ENCODE measurements at places on chromosomes 13 and 19.

GRCh38 chr19:30566681-30567420 is 194.7 kb downstream of the ZNF536 start:
- peak; percentile 36 for DNase-seq

- DNase-seq = peak; percentile 68
Observed at GRCh38 chr19:17951990-17952976, 14.6 kb upstream of the KCNN1 start.

DNA sequence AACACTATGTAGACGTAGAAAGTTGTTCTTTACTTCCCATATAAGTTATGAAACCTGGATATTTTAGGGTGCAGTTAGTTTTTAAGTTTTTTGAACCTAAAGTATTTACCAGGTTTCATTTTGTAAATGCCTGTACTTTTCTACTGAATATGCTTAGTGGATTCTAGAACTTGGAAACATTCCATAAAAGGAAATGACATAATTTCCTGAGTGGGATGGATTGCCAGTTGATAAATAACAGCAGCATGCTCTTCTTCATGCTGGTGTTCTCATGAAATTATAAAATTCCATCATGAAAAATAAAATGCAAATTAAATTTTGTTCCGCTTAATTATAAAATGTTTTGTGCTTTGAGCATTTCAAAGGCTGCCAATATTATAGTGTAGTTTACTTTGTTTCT is 362.2 kb upstream of the PCDH20 start:
- DNase-seq = no peak

- no peak for DNase-seq
Observed at GRCh38 chr19:8486661-8487136, 15.7 kb downstream of the PRAM1 start.

- no peak for DNase-seq
Observed at GRCh38 chr19:7516333-7516732, 430 bp downstream of the ZNF358 start.

DNA sequence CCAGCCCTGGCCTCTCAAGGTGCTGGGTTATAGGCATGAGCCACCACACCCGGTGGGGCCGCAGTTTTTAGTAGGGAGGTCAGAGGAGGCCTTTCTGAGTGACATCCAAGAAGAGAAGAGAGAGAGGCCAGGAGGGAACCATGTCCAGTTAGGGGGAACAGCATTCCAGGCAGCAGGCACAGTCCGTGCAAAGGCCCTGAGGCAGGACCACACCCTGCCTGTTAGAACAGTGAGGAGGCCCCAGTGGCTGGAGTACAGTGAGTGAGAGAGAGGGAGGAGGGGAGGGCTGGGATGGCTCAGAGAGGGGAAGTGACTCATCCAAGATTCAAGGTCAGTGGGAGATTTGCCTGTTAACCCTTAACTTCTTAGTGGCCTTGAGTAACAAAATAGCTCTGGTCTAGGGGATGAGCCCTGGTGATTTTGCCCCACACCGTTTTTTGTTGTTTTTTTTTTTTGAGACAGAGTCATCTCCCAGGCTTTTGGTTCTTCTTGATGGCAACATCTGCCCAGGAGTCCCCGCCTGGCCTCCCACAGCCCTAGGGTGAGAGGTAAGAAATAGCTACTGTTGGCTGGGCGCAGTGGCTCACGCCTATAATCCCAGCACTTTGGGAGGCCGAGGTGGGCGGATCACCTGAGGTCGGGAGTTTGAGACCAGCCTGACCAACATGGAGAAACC is 2.7 kb upstream of the PLIN3 start:
- peak; percentile 81 for DNase-seq

DNA sequence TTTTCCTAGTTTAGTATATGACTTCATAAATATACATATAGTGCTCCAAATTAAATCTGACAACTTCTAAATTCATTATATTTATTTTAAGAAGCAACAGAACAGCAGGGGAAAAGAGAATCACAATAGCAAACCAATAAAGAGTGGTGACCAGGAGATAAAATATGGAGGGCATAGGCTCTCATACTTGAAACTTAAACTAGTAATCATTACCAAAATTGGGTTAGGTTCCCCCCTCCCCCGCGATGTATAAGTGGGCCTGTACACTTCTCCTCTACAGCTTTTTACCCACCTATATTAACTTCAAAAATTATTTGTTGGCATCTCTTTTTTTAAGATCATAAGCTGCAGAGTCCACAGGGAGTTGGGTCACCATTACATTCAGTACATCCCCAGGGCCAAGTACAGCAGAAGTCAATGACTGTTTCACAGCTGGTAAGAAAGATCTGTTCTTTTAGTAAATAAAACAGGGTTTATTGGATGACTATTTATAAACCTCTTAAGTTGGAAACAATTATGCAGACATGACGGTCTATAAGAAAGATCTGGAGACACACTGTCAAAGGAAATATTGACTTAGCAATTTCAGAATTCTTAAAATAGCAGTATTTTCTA is 29.4 kb downstream of the KLF12 start:
- DNase-seq = no peak

- no peak for DNase-seq
Observed at GRCh38 chr19:38262585-38263268, 1.6 kb upstream of the SPINT2 start.

DNA sequence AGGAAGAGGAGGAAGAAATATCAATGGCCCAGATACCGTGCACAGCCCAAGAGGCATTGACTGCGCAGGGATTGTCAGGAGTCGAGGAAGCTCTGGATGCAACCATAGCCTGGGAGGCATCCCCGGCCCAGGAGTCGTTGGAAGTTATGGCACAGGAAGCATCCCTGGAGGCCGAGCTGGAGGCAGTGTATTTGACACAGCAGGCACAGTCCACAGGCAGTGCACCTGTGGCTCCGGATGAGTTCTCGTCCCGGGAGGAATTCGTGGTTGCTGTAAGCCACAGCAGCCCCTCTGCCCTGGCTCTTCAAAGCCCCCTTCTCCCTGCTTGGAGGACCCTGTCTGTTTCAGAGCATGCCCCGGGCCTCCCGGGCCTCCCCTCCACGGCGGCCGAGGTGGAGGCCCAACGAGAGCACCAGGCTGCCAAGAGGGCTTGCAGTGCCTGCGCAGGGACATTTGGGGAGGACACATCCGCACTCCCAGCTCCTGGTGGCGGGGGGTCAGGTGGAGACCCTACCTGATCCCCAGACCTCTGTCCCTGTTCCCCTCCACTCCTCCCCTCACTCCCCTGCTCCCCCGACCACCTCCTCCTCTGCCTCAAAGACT is 36.0 kb downstream of the KEAP1 start:
- no peak for DNase-seq

GRCh38 chr19:7434391-7434790 is 54.4 kb downstream of the PEX11G start:
- no peak for DNase-seq

GRCh38 chr19:15640904-15641597 is 354 bp downstream of the CYP4F3 start:
- no peak for DNase-seq

GRCh38 chr19:39110263-39110967 is 15.2 kb upstream of the PAK4 start:
- DNase-seq = peak; percentile 85

GRCh38 chr19:34502582-34503411 is 21.2 kb downstream of the WTIP start:
- DNase-seq = no peak

- peak; percentile 43 for DNase-seq
Observed at GRCh38 chr19:10812902-10813404, 23.1 kb downstream of the TMED1 start.

DNA sequence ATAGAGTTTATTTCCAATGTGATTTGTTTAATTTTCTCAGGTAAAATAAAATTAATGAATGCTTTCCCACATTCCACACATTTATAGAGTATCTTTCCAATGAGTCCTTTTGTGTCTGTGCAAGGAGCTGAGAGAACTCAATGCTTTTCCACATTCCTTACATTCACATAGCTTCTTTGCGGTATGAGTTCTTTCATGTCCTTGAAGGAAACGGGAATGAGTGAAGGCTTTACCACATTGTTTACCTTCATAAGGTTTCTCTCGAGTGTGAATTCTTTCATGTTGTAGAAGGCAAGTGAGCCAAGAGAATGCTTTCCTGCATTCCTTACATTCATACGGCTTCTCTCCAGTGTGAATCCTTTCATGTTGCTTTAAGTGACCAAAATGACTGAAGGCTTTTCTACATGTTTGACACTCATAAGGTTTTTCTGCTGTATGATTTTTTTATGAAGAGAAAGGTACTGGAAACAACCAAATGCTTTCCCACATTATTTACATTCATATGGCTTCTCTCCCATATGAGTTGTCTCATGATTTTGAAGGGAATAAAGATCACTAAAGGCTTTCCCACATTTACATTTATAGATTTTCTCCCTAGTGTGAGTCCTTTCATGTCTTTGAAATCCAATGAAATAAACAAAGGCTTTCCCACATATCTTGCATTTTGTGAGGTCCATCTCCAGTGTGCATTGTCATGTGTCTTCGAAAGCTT is 14.4 kb upstream of the ZNF442 start:
- DNase-seq = no peak

DNA sequence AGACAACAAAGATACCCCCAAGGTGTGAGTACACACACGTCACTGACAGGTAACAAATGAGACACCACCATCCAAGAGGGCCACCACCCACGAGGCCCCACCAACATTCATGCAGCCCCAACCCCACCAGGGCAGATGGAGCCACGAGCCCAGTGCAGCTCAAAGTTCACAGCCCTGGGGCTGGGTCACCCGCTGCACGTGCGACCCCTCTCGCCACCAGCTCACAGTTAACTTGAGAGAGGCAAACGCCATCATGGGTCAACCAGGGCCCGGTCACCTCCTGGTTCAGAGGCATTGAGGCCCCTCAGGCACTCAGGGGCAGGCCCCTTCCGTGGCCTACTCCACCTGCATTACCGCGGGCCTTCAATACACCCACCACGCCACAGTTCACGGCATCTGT is 49.8 kb downstream of the EPS15L1 start:
- no peak for DNase-seq

DNA sequence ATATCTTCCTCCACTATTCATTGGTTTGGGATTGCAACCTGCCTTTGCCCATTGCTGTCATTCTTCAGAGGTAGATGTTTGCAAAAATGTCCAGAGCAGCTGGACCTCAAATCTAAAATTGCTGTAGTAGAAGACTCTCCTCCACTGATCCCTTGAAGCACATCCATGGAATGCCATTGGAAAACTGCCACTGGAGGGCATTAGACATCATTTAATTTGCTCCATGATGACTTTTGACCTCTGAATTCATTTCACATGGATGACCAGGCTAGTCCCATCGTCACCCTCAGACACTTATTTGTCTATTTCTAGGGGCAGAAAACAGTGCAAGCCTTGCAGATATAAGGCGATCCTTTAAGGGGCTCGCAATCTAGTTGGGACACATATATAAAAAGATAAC is 33.9 kb upstream of the FLT1 start:
- no peak for DNase-seq

- no peak for DNase-seq
Observed at GRCh38 chr13:25529425-25529824, 157.7 kb downstream of the ATP8A2 start.

DNA sequence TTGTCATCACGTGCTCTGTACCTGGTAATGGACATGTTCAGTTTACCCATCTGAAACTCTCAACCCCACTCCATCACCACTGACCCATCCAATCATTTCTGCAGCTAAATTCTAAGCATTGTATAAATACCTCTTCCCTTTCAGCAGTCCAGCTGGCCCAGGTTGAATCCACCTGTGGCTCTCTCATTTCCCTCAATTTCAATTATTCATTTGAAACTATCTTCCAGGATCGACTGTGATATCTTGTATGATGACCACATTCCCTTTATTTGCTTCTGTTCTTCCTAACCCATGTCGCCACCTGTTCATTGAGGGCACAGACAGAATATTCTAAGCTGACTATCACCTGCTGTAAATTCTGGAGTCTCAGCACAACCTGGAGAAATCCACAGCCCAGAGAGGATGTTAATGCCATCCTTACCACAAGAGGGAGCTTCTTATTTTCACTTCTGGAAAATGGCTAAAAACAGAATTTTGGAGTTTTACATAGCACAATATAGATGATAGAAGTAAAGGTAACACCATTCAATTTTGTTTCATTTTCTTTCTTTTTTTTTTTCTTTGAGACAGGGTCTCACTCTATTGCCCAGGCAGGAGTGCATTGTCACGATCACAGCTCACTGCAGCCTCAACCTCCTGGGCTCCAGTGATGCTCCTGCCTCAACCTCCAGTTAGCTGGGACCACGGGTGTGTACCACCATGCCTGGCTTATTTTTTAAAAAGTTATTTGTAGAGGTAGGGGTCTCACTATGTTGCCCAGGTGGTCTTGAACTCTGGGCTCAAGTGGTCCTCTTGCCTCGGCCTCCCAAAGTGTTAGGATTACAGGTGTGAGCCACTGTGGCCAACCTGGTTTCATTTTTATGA is 38.6 kb downstream of the ZNF823 start:
- DNase-seq = peak; percentile 56

DNA sequence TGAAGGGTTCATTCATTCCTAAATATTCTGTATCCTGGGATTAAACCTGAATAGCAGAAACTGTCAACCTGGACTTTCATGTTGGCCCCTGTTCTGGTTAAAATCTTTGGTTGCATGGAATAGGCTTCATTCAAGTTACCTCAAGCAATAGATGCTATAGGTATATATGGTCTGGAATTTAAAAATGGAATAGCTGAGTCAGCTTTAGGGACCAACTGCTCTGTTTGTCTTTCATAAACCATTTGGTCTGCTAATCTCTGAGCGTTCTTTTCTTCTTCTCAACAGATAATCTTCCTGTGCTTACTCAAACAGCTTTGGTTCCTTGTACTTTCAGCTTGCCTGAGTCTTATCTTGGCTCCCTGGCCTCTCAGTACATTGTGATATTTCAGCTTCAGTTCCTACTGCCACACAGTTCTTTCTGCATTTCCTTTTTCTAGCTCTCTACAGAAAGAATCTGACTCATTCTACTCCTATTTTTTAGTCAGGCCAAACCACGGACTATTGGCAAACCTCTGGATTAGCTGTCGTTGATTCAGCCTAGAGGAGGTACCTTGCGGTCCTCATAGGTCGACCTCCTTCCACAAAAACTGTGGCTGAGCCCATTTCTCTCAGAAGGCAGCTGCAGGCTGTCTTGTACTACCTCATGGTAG is 35.9 kb upstream of the MAB21L1 start:
- DNase-seq = no peak

DNA sequence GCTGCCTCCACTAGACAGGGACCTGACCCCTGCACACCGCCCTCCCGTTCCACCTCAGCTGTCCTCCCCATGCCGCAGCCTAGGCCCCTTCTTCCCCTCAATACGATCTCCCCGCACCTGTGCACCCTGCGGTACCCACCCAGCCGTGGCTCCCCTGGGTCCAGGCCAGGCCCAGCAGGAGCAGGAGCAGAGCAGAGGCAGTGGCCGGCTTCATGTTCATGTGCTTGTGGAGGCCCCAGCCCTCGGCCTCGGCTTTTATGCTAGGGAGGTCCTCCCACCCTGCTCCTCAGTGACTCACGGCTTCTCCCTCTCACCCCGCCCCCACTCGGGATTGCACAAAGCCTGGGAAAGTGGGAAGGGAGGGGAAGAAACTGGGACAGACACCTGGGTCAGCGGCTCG is 11.4 kb upstream of the KRTDAP start:
- DNase-seq = peak; percentile 63

Measured in endodermal cell (in vitro differentiated cells).